ENCODE measurements at places on chromosomes 16 and 17.

GRCh38 chr17:3385869-3386816 lies at the start of gene OR3A2:
OR3A2 (minus strand) TSS chr17:3386308.
- DNase-seq, result peak; percentile 3

- no peak for DNase-seq
These were observed 868 bp downstream of the FAM20A start for GRCh38 chr17:68600067-68600930.

DNA sequence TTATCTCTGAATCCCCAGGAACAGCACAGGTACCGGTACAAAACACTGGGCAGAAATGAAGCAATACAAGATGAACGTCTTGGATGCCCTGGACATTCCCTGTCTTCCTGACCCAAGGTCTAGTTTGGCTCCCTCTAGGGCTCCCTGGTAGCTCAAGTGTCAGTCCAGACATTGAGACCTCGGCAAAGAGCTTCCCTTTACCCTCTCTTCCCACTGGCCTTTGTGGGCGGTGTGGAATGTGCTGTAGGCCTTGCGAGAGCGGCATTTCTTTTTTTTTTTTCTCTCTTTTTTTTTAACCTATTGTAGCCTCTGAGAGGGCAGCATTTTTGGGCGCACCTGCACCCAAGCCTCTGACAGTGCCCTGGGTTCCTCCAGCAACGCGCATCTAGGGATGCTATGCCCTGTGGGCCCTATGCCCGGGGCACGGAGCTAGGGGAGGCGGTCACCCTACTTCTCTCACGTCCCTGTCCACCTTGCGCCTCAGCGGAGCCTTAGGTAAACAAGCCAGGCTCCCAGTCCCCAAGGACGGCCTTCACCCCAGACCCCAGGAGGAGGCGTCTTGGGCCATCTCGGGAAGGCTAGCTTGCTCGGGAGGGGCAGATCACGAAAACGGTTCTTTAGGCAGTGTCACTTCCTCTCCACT lies 1.2 kb upstream of the NFATC3 start:
- DNase-seq, result no peak

GRCh38 chr16:69306031-69306430 lies 5.1 kb upstream of the VPS4A start:
- DNase-seq, result no peak

GRCh38 chr16:71257768-71258167 lies 27.2 kb upstream of the HYDIN start:
- no peak for DNase-seq

GRCh38 chr17:28216052-28216451 lies 102.9 kb upstream of the TMEM97 start:
- no peak for DNase-seq

DNA sequence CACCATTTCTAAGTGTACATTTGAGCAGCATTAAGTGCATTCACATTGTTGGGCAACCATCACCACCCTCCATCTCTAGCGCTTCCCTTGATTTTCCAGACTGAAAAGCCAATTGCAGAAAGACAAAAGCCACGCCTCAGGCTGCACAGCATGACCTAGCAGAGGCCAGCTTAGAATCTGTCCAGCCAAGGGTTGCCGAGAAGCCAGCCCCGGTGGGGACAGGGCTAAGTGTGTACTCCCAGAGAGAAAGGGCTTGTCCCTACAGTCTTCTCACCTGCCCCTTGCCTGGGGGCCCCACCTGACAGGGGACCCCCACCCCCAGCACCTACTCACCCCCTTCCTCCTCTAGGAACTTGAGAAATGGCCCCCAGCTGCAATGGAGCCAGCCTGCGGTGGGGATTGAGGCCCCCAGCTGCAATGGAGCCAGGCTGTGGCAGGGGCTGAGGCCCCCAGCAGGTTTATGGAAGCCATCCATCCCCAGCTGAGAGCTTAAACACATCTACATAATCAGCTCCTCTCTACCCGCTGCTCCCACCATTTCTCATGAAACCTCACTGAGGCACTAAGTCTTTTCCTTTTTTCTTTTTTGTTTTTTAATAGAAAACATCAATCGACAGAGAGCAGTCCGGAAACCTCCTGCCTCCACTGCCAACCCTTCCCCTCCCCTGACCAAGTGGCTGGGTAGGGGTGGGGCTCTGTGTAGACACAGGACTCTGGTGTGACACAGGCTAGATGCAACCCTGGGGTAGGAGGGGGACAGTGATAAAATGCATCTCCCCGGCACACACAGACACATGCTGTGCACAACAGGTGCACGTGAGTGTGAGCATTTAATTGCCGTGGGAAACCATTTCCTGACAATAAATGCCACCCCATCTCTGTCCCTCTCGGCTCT lies 77.9 kb downstream of the CCT6B start:
- DNase-seq, result no peak

- no peak for DNase-seq
These were observed 15.7 kb upstream of the CCL1 start for GRCh38 chr17:34378664-34379101.

GRCh38 chr17:35428229-35428628 lies 4.1 kb downstream of the SLFN12 start:
- DNase-seq, result no peak

DNA sequence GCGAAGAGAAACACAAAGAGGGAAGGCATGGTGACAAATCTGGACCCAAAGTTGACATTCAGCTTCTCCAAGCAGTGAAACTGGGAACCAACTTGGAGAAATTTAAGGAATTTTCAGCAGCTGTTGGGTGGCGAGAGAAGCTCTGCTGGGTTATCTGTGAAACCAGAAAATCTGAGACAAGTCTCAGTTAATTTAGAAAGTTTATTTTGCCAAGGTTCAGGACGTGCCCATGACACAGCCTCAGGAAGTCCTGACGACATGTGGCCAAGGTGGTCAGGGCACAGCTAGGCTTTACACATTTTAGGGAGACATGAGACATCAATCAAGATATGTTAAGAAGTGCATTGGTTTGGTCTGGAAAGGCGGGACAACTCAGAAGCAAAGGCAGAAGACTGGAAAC lies 11.2 kb upstream of the CD300LF start:
- no peak for DNase-seq

- DNase-seq, result peak; percentile 63
These were observed 57.3 kb upstream of the CCL1 start for GRCh38 chr17:34420254-34420766.

DNA sequence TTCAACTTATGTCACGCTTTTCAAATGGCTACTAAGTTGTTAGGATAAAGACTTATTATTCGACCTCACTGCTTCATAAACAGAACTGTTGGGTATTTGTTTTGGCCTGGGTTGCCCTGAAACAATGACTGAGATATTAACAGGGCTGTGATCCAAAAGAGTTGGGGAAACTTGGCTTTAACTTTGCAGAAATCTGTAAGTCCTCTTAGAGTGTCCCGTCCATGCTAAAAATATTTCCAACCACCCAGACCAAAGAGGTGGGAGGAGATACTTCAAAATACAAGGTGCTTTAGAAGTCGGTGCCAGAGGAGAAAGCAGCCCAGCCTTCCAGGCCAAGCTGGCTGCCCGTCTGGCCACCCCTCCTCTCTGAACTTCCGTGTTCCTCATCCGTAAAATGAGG lies 16.1 kb upstream of the SPATA32 start:
- DNase-seq, result no peak

GRCh38 chr16:85285681-85286065 lies 173.4 kb upstream of the CIBAR2 start:
- no peak for DNase-seq

- DNase-seq, result peak; percentile 54
These were observed 7.3 kb downstream of the NT5C start for GRCh38 chr17:75124041-75124818.

- no peak for DNase-seq
These were observed 341.3 kb downstream of the BCAS3 start for GRCh38 chr17:61018938-61019337.

DNA sequence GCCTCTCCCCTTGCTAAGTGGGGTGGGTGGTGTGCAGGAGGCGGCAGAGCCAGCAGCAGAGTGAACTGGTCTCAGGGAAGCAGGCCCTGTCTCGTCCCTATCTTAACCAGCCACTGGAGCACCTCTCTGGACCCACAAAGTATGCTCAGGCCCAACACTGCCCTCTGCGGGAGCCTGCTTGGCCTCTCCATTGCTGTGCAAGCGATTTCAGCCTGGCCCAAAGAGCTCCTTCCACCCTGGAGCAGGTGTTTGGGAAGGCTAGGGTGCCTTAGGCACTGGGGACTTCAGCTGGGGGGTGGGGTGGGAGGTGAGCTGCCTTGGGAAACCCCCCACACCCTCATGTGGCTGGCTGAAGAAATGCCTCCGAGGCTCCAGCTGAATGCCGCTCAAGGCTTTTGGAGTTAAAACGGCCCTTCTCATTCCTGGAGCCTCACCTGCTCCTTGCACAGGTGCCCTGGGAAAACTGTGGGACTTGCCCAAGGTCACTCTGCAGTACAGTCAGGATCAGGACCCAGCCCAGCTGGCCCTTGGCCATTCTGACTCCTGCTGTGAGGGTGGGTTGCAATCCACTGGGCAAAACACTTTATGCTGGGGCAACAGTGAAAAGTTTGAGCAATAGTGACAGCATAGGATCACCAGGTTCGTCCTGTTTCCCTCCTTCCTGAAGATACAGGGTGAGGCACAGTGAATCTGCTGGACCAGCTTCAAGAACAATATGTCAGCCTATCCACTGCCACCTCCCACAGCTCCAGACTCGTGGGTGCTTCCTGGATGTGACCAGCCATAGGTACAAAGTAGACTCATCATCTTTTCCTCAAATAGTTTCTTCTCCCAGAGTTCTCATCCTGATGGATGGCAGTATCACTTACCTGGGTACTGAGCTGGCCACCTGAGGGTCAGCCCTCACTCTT lies 5.9 kb upstream of the UBE2O start:
- DNase-seq, result no peak

- no peak for DNase-seq
These were observed 7.2 kb downstream of the ABHD15 start for GRCh38 chr17:29559640-29560039.

Data from activated T-cell treated with anti-CD3 and anti-CD28 coated beads for 4 hours (primary cell).